ENCODE measurements at places on chromosomes 2 and 18. TPM values are rescaled to one million over a fixed set of nuclear protein-coding genes. Genes with fewer than 3 reads are reported as not detected.

TMEM163 gene
- total RNA-seq, result 3.6 TPM

DNA sequence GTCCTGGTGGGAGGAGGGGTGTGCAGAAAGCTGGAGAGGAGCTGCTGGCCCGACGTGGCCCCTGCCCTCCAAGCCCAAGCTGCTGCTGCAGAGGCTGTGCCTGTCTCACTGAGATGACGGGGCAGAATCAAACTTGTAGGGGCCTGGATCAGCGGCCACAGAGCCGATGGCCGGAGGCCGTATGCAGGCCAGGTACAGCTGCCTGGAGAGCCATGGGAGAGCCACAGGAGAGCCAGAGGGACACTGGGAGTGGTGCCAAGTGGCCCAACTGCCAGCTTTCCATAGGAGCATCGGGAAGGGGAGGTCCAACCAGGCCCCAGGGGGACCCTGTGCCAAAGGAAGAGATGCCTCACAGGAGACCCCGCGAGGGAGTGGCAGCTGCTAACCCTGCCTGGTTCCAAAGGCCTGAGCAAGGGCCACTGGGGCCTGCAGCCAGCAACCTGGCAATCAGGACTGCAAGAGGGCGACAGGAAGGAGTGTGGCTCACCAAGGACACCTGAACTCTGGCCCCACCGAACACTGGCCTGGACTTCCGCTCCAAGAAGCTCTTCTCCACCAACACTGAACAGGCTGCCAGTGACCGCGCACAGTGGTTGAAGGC is 70.7 kb downstream of the HDAC4 start:
- DNase-seq, result peak; percentile 35

GCG gene
- not detected for total RNA-seq

DNA sequence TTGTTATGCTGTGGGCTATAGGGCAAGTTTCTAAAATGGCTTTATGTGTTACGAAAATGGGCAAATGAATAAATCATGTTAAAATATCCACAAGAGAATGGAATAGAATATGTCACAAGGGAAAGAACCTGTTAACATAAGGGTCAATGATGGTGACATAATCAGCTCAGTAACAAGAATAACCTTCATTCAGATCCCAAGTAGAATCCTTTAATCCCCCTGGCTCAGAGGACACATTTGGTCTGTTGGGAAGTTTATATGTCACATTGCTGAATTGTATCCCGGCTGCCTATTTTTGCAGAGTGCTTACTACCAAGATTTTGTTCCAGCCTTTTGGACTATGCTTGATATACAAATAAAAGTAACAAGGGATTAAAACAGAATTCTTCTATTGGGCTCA is 13.1 kb upstream of the LGALSL start:
- no peak for DNase-seq

AAK1 gene
- 44.1 TPM for total RNA-seq

DNA sequence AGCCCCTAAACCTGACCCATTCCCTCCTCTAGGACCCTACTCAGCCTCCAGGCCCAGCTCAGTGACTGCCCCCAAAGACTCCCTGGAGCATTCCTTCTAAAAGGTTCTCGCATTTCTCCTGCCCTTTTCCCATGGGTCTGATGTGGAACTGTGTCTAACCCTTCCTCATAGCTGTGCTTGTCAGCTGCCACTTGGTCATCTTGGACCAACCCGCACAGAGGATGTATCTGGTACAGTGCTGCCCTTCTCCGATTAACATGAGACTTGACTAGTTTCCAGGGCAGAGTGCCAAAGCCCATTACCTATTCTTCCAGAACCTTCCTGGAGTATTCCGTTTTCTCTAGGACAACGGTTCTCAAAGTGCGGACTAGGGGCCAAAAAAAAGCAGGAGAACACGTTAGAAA is 518 bp upstream of the NFU1 start:
- DNase-seq, result peak; percentile 73

- DNase-seq, result no peak
Observed at GRCh38 chr18:666628-667027, 9.2 kb downstream of the TYMS start.

- no peak for DNase-seq
Observed at GRCh38 chr2:104572834-104573233, 281.1 kb upstream of the POU3F3 start.

DNA sequence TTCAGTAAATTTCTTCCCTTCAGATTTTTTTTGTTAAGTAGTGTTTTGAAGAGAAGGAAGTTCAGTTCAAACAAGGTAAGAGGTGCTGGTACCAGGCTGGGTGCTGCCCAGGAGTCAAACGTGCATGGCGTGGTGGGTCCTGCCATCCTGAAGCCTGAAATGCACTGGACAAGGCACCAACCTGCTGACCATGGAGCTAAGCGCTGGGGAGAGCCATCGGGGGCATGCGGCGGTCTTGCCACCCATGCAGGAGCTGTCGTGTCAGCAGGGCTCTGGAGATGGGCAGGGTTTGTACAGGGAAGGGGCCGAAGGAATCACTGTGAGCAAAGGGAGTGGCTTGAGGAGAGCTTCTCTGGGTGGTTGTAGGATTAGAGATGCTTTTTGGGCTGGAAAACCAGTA is 126.6 kb downstream of the GBX2 start:
- no peak for DNase-seq

TLX2 gene
- total RNA-seq, result 1.7 TPM

DNA sequence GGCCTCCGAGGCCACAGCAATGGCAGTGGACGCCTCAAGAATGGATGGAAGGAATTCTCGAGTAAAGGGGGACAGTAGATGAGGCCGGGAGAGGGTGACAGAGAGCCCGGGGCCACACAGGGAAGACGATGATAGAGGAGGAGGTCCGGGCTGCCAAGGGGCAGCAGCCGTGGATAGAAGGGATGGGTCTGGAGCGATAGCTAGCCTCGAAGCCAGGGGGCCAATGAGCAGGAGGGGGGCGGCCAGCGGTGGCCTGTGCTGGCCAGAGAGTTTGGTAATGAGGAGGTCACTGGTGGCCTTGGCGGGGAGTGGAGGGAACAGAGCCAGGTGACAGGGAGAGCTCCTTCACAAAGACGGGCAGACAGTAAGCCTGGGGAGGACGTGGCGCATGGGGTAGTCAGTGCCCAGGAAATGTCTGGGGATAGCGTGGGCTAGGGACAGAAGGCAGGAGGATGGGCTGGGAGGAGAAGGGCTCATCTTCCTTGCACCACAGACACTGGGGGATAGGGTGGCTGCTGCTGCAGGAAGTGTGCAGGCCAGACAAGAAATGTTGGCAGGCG is 87.8 kb upstream of the ASB18 start:
- no peak for DNase-seq

DSG1 gene
- not detected for total RNA-seq

DNA sequence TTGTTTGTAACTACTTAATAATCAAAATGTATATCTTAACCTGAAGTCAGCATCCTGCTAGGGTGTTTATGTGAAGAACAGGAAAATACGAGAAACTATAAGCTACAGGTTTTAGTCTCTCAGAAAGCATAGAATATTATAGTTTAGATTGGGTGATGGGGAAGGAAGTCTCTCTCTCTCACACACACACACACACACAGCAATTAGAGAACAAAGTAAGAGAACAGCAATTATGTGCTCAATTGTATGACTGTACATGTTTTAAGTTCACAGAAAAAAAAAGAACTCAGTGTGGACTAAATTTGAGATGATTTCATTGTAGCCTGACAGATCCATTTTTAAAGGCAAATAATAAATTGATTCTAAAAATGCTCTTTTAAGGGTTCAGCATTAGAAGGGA is 94.3 kb upstream of the ZNF516 start:
- DNase-seq, result no peak

DNA sequence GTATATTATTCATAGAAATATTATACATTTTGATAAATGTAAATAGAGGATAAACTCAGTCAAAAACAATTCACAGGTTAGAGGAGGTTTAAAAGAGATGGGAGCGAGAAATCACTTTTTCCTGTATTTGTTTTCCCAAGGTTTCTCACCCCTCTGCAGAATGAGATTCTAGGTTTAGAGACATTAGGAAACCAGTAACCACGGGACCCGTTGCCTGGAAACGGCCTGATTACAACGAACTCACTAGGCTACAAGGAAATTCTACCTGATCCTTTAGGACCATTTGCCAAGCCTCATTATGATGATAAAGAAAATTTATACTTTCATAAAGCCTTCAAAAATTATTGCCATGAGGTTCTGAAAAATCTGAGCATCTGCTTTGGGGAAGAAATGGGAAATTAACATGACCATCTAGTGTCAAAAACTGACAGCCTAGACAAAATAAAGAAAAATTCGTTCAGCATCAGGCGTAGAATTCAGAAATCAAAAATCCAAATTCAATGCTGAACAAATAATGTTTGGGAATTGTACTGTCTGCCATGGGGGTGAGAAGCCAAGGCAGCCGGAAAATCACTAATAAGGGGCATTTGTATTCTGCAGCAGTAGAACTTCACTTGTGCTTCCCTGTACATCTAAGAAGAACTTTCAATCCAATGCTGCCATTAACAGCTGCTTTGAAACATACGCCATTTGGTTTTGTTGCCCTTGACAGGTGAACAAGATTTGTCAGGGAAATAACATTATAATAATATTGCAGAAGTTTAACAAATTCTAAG is 262.3 kb downstream of the NRXN1 start:
- no peak for DNase-seq

ARHGEF4 gene
- total RNA-seq, result 1.1 TPM

- DNase-seq, result peak; percentile 69
Observed at GRCh38 chr18:11937874-11938478, 29.9 kb upstream of the MPPE1 start.

CFLAR gene
- total RNA-seq, result 138 TPM

- DNase-seq, result no peak
Observed at GRCh38 chr18:35974181-35974580, 1.7 kb downstream of the RMP24 start.

DNA sequence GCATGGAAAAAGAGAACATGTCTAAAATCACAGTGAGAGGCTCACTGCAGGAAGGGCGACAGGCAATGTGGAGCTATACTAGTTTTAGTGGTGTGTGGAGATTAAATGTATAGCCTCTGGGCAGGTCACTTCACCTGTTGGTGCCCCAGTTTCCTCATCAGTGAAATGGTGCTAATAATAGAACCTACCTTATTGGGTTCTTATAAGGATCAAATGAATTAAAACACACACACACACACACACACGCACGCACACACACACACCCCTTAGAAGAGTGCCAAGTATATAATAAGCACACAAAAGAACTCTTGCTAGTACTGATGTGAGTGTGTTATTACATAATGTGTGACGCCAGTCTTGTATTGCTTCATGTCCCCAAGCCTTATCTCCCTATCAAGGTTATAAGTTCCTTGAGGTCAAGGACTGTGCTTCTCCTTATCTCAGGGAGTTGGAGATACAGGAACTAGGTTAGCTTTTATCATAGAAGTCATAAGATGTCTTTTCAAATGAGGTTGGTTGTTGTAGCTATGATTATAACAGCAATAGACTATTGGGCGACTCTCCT is 98.0 kb upstream of the CXCR4 start:
- no peak for DNase-seq

GRCh38 chr2:134290358-134290757 is 36.5 kb downstream of the MGAT5 start:
- no peak for DNase-seq
